AG09319 (cell line): ENCODE measurements at places on chromosomes 4 and X.

DNA sequence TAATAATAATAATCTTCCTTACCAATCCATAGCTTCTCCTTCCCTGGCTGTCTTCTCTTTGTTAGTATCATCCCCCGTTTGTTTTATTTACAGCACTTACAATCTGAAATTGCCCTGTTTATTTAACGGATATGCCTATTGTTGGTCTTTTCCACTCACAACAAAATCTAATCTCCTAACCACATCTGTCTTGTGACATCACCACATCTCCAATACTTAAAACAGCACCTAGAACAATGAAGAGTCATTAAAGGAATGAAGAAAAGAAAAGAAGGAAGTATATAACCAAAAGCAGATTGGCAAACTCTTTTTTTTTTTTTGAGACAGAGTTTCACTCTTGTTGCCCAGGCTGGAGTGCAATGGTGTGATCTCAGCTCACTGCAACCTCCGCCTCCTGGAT lies 38.7 kb upstream of the JADE1 start:
- DNase-seq, result no peak

- no peak for DNase-seq
Measured at GRCh38 chrX:46912603-46913491, 626 bp downstream of the JADE3 start.

DNA sequence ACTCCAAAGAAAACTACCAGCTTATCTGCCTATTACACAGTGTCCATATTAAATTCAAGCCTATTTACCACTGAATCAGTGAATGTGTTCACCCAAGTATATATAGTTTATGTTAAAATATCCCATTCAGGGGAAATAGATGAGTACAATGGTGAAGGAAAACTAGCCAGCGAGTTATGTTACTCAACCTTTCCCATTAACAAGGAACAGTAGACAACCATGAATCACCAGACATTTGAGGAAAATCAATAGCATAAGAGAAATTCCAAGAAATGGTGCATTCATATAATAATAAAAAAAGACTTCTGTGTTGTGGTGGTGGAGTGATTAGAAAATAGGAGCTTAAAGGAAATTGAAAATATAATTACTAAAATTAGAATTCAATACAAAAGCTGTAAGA lies 21.3 kb downstream of the IQCM start:
- DNase-seq, result no peak

- no peak for DNase-seq
Measured at GRCh38 chr4:30718641-30719453, 1.3 kb upstream of the PCDH7 start.

GRCh38 chr4:183078634-183079033 lies 20.4 kb upstream of the WWC2 start:
- DNase-seq, result no peak

DNA sequence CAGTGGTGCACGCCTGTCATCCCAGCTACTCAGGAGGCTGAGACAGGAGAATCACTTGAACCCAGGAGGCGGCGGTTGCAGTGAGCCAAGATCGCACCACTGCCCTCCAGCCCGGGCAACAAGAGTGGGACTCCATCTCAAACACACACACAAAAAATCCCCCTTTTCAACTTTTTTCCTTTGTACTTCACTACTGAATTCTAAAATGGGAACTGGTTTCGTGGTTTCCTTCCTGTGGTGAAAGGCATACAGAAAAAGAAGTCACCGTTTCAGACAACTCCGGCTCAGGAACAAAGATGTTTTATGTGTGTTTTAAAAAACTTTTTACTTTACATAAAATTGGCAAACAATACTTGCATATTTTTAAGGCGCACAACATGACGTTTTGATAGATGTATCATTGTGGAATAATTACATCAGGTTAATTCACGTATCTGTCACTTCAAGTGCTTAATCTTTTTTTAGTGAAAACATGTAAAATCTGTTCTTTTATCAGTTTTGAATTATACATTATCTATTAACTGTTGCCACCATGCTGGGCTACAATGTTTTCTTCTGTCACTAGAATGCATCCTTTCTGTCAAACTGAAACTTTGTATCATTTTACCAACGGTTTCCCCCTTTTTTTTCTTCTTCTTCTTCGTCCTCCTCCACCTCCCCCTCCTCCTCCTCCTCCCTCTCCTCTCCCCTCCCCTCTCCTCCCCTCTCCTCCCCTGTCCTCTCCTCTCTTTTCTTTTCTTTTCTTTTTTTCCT lies 186.0 kb downstream of the CRLF2 start:
- DNase-seq, result no peak

- DNase-seq, result no peak
Measured at GRCh38 chr4:172688534-172688933, 480.1 kb upstream of the GALNT7 start.

DNA sequence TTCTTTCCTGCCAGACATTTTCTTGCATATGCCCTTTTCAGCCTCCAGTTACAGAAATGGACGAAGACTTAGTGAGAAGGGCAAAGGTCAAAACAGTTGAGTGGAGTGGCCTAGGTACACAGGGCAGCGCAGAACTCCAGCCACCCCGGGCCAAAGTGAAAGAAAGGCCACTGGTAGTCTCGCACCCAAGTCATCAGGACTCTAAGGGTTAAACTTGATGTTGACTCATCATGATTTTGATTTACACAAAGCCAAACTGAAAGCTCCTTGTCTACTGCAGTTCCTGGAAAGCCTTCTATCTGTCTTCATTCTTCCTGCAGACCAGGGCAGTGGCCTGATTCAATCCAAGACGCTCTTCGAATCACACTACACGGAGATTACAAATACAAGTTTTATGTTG lies 2.6 kb upstream of the IL13RA1 start:
- no peak for DNase-seq

DNA sequence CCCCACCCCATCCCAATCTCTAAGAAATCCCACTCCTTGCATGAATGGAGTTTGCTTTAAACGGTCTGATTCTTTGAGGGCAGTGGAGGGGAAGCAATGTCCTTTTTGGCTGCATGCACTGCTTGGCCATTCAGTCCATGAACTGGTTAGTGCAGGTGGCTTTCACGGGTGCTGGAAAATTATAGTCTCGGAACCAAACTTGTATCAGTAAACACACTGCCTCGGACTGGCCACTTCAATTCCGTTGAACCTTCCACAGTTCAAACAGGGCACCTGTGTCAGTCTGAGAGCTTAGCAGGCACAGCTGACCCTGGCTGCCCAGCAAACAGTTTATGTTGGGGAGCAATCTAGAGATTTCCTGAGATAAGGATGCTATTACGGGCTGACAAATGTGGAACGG lies 255.6 kb downstream of the DHX15 start:
- DNase-seq, result no peak

DNA sequence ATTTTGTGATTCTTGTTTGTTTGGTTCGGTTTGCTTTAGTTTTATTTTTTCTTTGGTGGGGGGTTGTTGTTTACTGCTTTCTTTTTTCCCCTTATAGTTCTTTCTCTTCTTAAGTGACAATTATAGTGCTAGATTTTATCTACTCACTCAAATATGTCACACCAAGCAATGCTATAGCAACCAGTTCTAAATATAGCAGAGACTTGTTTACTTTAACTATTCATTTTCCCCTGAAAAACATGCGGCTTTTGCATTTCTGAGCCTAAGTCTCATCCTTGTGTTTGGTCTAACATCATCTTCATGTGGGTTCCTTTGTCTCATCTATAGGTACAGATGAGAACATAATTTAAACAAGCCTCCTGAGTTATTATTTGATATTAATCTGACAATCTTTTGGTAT lies 676.6 kb downstream of the FAT4 start:
- no peak for DNase-seq

DNA sequence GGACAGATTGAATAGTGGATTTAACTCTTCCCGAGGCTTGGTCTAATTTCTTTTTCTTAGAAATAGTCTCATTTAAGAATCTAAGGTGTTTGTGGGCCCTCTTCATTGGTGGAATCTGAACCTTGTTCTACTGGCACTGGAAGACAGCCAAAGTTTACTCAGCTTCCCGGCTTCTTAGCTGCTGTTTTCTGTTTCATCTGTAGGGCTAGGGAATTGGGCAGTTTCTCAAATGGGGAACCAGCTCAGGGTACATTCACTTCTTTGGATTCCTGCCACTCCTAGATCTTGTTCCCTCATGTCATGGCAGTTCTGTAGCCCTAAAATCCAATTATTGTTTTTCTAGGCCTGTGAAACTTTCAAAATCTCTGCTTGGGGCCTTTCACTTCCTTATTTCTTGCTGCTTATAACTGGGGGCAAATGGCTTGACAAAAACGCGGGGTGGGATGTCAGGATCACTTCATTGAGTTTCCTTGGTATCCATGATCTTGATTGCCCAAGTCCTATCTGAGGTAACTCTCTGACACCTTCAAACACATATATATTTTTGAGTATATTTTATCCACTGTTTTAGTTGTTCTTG lies 985.0 kb downstream of the C4orf33 start:
- no peak for DNase-seq
